Glutamatergic neuron (in vitro differentiated cells): ENCODE measurements at places on chromosomes 6 and 20. TPM values are rescaled to one million over a fixed set of nuclear protein-coding genes. Genes with fewer than 3 reads are reported as not detected.

GRCh38 chr6:105430685-105431084 is 27.8 kb upstream of the PREP start:
- no peak for DNase-seq

GRCh38 chr6:15945593-15946159 is 183.2 kb upstream of the MYLIP start:
- DNase-seq: no peak

DNA sequence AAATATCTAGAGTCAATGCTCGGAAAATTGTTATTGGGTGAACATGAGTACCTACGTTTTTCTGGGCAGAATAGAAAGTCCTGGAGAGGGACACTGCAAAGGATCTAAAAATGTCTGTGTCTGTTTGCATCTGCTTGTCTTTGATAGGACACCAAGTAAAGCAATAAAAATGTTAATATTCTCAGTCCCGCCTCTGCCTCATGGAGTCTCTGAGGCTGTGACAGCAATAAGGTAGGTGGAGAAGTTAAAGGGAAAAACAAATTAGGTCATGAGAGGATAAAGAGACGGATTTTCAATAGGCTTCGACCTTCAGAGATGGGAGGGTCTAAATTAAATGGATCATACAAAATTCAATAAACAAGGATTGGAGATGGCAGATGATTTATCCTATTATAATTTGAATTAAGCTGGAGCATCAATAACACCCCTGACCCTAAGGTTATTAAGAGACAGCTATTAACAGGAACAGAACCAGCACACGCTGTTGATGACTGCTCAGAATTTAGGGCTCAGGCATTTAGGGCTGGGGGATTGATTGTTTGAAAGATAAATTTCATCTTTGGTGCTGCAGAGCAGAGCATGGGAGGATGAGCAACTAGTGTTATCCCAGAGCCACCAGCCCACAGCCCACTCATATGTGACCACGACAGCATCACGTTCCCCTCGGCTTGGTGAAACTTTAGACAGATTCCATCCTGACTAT is 620.3 kb upstream of the CDH4 start:
- no peak for DNase-seq

DNA sequence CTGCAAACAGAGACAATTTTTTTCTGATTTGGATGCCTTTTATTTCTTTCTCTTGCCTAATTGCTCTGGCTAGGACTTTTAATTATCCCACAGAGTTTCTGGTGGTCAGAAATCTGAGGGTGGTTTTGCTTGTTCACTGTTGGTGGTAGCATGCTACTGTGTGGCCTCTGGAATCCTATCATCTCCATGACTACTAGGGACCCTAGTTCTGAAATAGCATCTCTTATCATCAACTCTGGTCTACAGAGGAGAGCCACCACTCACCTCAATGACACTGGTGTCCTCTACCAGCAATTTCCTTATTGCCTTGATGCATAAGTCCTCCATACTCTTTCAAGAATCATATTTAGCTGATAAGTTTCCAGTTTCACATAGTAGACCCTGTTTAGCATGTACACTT is 27.5 kb upstream of the STX11 start:
- DNase-seq: no peak

The C20orf204 gene
- 3.9 TPM for total RNA-seq
